ENCODE measurements at places on chromosomes 3 and 15.

DNA sequence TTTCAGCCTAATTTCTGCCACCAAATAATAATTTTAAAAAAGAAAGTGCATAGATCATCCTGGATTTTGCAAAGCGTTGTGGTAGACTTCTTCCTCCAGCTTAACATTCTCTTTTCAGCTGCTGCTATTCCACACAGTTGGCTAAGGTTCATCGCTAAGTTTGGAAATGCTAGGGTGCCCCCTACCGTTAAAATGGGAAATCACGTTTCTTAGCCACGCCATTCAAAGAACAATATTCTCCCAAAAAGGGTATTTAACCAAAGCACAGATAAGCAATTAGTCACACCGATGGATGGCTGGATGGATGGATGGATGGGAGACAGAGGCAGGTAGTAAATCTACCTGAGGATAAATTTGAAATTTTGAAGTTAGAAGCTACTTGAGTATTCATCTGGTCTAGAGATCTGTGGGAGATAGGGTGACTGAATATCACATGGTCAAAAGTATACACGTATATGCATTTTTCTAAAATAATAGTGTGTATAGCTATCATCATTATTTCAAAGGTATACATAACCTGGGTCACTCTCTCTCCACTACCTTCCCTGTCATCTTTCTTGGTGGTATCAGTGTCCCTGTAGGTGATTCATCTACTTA, 67.2 kb downstream of the EFHB start:
- peak; percentile 9 for DNase-seq

DNA sequence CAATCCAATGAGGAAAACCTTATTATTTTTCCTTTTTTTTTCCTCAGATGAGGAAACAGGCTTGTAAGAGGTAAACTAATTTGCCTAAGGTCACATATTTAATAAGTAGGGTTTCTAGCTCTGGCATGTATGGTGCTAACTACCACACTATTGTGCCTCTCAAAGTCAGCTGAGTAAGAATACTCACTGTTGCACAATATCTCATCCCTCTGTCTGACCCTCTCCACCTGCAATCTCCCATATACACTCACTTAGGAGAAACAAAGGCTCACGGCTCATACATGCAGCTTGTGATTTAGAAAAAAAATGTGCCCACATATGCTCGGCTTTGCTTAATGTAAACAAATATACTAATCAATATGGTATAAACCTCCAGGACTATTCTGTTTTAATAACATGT, 10.4 kb upstream of the ARIH1 start:
- no peak for DNase-seq

- no peak for DNase-seq
Observed at GRCh38 chr3:15633766-15634598, 32.4 kb downstream of the BTD start.

- no peak for DNase-seq
Observed at GRCh38 chr3:4606911-4607310, 113.8 kb downstream of the ITPR1 start.

DNA sequence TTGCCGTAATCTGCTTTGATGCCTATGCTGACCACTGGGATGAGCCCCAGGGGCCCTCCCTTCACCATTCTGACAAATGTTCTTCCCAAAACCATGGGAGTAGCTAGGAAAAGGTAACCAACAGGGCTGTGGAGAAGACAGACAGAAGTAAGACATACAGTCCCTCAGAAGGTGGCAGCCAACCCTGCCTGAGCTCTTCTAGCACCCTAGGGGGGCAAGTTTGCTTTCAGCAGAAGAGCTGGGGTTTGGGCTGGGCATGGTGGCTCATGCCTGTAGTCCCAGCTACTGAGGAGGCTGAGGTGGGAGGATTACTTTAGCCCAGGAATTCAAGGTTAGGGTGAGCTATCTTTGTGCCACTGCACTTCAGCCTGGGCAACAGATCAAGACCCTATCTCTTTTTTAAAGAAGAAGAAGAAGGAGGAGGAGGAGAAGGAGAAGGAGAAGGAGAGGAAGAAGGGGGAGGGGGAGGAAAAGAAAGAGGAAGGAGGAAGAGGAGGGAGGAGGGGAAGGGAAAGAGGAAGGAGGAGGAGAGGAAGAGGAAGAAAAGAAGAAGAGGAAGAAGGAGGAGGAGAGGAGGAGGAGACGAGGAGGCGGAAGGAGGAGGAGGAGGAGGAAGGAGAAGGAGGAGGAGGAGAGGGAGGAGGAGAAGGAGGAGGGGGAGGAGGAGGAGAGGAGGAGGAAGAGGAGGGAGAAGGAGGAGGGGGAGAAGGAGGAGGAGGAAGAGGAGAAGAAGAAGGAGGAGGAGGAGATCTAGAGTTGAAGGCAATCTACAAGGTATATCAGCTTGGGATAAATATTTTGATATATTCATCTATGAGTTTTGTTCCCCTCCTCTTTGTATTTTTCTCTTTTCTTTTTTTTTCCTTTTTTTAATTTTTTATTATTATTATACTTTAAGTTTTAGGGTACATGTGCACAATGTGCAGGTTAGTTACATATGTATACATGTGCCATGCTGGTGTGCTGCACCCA, 44.9 kb upstream of the ABHD2 start:
- DNase-seq = no peak

DNA sequence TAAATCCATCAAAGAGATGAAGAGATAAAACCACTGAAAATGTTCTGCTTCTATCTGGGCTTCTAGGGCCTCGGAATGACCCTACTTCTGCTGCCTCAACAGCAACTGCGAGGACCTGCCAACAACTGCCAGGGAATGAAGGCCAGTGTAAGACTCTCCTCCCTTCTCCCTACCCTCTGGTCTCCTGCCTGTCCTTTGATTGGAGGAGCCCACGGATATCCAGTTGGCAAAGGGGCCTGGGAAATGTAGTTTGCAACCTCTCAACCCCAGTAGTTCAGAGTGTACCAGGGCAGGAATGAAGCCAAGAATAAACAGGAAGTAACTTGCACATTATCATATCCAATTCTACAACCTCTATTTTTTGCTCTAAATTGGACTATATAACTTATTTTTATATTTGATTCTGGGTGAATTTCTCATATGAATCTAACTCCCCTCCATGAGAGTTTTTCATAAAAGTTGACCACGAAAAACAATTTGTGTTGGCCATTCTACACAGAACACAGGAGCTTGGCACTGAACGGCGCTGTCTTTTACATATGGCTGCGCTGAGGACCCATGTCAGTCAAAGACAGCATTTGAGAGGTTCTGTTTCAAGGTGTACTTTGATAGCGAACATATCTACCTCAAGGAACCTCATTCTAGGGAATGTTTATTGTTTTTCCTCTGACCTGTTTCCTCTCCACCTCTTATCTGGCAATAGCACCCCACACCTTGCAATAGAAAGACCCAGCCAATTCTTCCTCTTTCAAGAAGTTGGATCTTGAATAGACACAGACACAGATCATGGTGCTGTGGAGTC, 91.1 kb upstream of the RNF7 start:
- no peak for DNase-seq

GRCh38 chr15:34606545-34606944, 23.1 kb upstream of the GOLGA8B start:
- DNase-seq = no peak

GRCh38 chr15:70504988-70505387, 258.4 kb downstream of the UACA start:
- DNase-seq = no peak

DNA sequence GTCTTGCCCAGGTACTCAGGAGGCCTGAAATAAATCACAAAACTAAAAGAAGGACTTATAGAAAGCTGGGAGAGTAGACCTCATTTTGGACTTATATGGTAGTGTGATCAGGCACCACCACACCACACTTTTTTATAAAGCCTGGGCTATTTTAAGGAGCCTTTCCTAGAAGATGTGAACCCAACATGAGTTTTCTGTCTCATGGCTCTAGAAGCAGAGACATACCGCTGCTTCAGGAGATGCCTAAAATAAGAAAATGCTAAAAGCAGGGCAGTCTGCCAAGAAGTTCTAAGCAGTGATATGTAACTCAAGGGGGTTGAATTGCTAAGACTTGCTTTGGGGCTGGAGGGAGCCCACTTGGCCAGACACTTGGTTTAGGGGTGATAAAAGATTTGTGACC, 49.6 kb downstream of the SUMF1 start:
- DNase-seq = no peak

GRCh38 chr3:152444029-152444641, 175.4 kb downstream of the MBNL1 start:
- peak; percentile 39 for DNase-seq

DNA sequence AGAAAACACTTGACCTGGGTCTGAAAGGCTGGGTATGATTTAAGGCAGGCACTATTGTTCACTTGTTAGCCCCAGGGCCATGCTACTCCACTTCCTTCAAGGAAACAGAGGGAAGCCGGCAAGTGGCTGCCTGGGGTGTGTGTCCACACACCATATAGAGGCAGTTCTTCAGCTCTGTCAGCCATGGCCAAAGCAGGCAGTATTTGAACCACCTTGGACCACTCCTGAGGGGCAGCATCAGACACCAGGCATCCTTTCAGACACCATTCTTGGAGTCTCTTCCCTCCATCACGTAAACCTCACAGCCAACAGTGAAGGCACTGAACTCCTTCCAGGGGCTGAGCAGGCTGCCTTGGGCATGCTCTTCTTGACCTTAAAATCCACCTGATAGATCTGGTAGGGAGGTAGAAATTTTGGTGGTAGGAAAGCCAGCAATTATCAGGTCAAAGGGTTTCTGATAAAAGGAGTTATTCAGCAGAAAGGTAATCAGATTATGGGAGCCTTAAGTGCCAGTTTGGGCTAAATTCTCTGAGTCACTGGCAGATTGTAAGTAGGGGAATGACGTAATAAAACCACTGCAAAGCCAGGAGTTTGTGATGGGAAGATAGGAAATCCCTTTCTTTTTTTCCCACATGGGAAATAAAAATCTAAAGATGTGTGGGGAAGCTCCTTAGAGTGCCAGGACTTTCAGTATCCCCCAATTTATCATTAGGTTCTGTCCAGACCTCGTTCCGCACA, 20.2 kb downstream of the TGFBR2 start:
- DNase-seq = no peak

- DNase-seq = no peak
Observed at GRCh38 chr3:32820971-32821685, 3.3 kb downstream of the TRIM71 start.

DNA sequence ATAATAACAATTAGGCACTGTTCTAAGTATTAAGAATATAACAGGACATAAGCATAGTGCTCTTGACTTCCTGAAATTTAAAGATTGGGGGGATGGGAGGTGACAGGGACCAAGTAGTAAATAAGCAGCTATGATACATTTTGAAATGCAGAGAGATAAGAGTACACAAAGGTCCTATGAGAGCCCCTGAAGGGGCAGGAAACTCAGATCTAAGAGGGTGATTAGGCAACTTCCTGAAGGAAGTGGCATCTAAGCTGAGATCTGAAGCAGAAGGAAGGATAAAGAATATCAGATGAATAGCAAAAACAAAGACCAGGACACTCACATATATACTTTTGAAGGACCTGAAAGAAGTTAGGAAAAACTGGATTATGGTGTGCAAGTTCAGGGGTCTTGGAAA, 415.2 kb upstream of the FRG2C start:
- DNase-seq = peak; percentile 68

GRCh38 chr15:71920573-71920972, 110.2 kb downstream of the NR2E3 start:
- DNase-seq = no peak

GRCh38 chr15:80523746-80524145, 119.6 kb downstream of the ARNT2 start:
- DNase-seq = no peak

DNA sequence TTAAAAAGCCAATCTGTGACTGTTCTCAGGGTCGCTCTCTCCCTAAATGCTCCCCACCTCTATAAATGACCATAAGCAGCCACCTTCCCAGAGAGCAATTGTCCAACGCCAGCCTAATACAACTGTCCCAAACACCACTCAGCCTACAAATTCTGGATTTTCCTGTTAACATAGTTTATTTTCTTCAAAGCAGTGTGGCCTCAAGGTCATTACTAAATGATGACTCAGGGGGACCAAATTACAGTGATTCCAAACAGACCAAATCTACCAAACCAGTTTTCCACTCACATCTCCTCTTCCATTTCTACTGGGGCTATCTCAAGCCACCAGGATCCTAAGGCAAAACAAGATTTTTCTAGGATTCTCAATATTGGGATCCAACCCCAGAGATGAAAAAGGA, 22.5 kb downstream of the HEXA start:
- no peak for DNase-seq

- no peak for DNase-seq
Observed at GRCh38 chr15:77944002-77944867, 133.3 kb downstream of the TBC1D2B start.

DNA sequence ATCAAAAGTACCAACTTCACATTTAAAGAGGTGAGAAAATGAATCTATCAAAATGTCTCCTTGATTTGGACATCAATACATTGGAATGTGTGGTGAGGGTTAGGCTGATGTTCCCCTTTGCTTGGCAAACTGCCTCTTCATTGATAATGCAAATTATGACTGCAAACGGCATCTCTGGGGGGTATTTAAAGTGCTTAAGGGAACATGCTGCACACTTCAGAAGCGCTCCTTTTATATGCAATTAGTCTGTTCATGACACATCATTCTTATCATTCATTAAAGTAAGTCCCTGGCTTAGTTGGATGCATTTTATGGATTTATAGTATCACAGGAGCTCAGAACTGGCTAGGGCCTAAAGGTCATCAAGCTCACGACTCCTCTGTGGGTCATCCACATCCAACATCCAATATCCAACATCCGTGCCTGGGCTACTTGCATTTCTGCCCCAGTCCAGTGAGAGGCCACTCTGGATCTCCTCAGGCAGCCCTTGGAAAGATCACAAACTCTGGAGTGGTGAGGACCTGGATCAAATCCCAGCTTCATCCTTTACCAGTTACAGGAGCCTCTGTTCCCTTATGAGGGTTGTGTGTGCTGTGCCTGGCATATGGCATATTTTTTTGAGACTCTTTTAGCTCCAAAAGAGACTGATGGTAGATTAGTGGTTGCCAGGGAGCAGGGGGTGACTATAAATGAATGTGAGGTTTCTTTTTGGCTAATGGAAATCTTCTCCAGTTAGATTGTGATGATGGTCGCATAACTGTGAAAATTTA, 136.8 kb upstream of the FOXB1 start:
- DNase-seq = no peak

DNA sequence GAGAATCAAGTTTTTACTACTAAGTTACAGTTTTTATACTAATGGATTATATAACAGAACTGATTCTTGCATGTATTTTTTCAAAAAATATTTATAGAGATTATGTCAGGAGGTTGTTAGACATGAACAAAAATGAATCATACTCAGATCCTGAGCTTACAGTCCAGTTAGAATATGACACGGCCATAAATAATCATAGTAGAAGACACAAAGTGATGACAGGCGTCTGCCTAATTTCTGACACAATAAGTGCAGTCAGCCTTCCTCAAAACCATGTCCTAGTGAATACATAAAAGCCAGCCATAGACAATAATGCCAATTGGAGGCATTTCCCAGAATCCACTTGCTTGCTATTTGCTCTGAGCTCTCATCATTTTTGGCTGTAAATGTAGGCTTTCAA, 81.7 kb upstream of the POU1F1 start:
- no peak for DNase-seq

DNA sequence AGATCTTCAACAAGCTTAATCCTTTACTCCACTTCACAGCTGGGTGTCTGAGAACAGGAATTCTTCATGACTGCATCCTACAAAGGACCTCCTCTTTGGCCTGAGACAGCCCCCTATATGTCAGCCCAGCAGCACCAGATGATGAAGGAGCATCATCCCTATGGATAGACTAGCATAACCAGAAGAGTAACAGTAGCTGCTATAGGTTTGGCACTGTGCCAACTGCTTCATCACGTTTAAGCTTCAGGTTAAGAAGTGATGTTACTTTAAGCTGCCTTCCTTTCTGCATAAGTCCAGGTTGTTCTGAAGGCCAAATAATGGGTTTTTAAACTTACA, 50.6 kb downstream of the CMSS1 start:
- DNase-seq = no peak

- DNase-seq = no peak
Observed at GRCh38 chr3:15327941-15328340, 4.4 kb downstream of the SH3BP5 start.

All from GF-D8 (cell line).